ENCODE measurements at places on chromosomes 7 and 10.

GRCh38 chr10:21372651-21373410, 152.7 kb downstream of the SKIDA1 start:
- DNase-seq = no peak

- DNase-seq = no peak
These were observed 790.8 kb upstream of the KCND2 start for GRCh38 chr7:119482209-119482608.

GRCh38 chr10:3727268-3727667, 57.7 kb downstream of the KLF6 start:
- DNase-seq = no peak

GRCh38 chr7:82805527-82805960, 357.1 kb downstream of the PCLO start:
- no peak for DNase-seq
